Upper lobe of right lung (tissue), 1 donor: ENCODE measurements at places on chromosomes 6 and 20.
A peak's percentile ranks its signal among the peaks of the same experiment; 100 is the strongest.

GRCh38 chr20:11170565-11170964, 496.8 kb upstream of the JAG1 start:
- no peak for DNase-seq

- DNase-seq: no peak
Measured at GRCh38 chr6:80872199-80872950, 765.9 kb downstream of the BCKDHB start.

DNA sequence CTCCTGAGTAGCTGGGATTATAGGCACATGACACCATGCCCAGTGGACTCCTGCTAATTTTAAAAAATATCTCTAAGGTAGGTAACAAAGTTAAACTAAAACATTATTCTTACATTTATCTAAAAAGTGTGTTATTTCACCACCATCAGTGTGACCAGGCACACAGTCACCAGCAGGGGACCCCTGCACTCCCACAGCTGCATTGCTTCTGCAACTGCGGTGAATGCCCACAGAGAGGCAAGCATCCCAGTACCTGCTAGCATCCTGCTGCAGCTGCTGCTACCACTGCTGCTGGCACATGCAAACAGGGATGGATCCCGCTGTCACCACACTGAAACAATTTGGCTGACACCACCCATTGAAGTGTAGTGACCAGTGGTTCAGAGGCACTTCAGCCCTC, 21.9 kb upstream of the EPB41L2 start:
- DNase-seq: no peak

GRCh38 chr20:46999801-47000465, 105.3 kb downstream of the EYA2 start:
- DNase-seq: no peak

DNA sequence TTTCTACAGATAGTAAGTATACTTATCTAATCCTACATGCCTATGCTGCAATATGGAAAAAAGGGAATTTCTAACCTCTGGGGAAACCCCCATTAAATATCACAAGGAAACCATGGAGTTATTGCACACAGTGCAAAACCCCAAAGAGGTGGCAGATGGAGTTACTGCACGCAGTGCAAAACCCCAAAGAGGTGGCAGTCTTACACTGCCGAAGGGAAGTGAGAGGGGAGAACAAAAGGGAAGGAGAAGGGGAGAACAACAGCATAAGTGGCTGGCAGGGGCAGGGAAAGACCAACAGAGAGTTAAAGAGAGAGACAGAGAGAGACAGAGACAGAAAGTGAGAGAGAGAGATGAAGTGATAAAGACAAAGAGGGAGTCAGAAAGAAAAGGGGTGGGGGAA, 43.8 kb upstream of the EIF2S2 start:
- DNase-seq: no peak

DNA sequence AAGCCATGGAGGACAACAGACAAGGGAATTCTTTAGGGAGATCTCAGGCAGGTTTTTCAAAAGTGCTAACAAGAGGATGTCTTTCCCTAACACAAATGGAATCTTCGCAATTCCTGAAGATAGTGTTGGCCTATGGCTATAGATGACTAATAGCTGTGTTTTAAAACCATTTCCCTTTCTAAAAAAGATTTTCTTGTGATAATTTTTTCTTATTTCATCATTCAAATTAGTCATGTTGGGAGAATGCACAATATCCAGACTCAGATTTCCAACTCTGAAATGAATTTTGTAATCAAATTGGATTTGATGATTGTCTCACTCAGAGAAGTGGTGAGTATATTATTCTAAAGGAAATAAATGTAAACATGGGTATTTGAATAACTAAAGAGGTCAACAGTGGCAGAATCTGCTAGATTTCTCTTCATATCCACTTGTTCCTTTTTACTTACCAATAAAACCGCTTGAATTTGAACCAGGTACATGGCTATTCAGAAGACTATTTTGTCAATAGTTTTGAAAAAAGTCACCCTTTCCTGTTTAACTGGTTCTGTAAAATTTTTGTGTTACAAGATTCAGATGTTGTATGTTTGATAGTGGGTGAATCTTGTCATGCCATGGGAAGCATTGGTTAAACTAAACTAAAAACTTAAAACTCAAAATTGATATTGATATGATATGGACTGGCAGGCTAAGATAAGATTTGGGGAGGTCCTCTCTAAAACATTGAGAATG, 1223.7 kb upstream of the EYS start:
- no peak for DNase-seq

GRCh38 chr20:56565511-56565910, 32.5 kb downstream of the FAM209B start:
- DNase-seq: no peak

DNA sequence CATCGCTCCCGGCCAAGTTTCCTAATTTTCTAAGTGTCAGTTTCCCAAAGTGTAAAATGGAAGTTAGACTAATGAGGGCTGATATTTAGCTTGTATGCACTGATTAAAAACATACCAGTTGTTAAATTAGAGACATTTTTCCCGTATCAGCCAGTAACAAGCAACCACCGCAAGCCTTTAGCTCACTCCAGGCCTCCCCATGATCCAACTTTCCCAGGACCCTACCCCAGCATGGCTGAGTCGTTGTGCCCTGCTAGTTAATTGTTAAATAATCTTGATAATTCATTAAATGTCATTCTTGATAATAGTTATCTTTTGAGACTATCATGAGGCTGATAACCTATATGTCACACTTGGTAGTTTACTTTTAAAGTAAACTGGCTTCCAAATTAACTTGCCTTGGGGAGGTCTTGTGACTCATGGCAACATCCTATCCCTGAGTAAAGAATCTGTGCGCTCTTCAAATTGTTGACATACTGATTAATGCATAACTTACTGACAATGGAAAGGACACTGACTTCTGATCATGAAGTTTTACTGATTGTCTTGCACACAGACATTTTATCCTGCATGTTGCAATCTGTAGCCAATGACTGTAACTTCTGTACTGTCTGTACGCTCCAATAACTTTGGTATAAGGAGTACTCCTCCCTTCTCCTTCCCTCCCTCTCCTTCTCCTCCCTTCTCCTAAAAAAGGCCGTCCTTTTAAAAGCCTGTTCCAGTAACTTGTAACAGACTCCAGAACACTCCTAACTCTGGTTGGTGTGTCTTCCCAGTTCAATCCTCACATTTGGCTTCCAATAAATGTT, 6.3 kb upstream of the GTF3C6 start:
- no peak for DNase-seq

GRCh38 chr20:461254-462198, 807 bp downstream of the TBC1D20 start:
- DNase-seq: peak; percentile 84

- no peak for DNase-seq
Measured at GRCh38 chr6:47621838-47622449, 76.4 kb upstream of the ADGRF4 start.

GRCh38 chr6:148203970-148204369, 138.7 kb upstream of the SASH1 start:
- no peak for DNase-seq

DNA sequence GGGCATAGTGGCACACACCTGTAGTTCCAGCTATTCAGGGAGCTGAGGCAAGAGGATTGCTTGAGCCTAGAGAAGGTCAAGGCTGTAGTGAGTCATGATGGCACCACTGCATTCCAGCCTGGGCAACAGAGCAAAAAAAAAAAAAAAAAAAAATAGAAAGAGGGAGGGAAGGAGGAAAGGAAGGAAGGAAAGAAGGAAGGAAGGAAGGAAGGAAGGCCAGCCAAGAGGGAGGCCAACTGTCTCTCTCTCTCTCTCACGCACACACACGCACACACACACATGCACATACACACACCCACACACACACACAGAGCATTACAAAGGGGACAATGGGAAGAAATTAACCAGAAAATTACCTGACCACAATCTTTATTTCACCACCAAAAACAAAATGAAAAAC, 50.6 kb upstream of the COL9A1 start:
- no peak for DNase-seq

DNA sequence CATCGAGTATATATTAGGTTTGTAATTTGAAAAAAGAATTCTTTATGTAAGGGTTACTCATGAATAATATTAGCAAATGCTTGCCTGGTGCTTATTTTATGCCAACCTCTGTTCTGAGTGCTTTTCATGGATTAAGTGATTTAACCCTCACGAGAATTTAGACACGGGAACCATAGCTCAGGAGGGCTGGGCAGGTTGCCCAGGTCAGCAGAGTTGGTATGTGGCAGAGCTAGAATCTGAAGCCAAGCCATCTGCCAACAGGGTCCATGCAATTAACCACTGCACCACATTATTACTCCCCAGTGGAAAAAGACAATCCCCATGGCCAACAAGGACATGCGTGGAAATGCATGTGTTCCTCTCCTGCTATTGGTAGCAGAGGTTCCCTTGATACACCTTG, 345.6 kb downstream of the CDC5L start:
- DNase-seq: no peak

DNA sequence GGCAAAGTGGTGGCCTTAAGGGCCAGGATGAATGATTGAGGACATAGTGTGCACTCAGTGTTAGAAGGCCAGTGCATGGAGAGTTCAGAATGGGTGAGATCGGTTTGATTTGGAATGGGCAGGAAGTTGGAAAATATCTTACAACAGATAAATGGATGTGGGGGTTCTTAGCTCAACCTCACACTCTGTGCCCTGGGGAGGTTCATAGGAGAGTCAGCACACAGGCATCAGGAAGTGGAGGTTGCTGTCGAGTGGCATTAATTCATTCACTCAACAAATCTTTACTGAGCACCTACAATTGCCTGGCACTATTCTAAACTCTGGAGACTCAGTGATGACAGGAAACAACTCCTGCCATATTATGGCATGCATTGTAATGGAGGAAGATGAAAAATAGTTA, 313.7 kb upstream of the SUPT3H start:
- no peak for DNase-seq

- no peak for DNase-seq
Measured at GRCh38 chr20:46007671-46008070, 1.0 kb upstream of the MMP9 start.

DNA sequence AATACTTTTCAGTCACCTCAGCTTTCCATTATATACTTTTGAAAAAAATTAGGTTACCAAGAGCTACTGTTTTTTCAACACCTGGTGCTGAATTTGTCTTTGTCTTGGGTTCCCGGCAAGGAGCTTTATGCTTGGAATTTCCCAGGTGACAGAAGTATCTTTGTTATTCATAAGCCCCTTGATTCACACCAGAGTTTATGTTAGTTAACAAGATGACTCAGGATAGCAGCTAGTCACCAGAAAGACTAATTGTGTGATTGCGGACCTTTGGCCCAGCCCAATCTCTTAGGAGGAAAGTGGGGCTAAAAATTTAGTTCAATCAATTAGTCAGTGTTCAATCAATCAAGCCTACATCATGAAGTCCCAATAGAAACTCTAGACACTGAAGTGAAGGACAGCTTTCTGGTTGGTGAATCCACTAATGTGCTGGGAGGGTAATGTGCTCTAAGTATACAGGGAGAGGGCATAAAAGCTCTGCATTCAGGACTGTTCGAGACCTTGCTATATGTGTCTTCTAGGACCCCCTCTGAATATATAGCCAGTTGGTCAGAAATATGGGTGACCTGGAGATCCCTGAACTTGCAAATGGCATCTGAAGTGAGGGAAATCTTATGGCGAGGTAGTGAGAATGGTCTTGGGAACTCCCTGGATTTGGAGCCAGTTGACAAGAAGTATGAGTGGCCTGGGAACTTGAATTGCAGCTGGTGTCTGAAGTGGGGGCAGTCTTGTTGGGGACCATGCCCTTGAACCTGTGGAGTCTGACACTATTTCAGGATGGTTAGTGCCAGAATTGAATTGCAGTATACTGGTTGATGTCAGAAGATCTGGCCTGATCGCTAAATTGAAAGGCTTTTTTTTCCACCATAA, 16.2 kb downstream of the TMEM30A start:
- no peak for DNase-seq

- DNase-seq: no peak
Measured at GRCh38 chr20:5390720-5391119, 74.0 kb upstream of the PROKR2 start.

GRCh38 chr20:5971203-5971602, 20.8 kb downstream of the MCM8 start:
- DNase-seq: no peak

DNA sequence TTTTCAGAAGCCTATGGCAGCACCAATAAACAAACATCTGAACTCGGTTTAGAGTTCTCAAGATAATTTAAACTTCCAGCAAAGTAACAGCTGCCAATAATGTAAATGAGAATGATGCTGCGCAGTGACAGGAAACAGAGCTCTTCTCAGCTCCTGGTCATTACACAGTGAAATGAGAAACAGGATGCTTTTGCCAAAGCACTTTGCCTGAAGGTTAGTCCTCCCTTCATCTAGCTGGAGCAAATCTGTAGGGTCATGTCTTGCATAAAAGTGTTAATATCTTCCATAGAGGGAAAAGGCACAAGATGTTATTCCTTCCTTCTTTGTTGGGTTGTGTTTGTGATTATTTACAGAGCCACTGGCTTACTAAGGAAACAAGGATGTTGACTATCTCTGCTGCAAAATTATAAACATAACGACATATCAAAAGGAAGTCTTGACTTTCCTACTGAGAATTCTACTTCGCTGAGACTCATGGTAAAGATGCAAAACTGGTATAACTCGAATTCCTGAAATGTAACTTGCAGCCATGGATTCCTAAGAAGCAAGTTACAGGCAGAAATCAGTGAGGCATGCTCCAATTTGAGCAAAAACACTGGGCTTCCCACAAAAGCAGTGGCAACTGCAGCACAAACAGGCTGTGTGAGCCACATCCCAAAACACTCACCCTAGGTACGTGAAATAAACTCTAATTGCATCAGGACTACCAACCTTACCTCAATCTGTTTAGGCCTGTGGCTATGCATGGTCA, 102.5 kb upstream of the BEND6 start:
- DNase-seq: no peak

DNA sequence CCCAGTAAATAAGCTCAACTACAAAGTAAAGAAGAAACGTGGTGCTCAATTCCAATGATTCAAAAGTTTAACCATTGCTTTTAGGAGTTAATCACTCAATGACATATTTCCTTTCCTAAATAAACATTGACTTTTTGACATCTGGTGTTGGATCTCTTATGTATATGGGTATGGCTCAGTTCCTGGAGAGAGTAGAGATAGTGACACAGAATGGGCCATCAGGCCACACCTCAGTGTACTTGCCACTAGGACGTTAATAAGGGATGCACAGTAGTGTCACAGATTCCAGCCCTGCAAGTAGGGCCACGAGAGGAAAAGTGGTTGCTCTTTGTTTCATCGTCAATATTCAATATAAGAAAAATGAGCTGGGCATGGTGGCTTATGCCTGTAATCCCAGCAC, 48.9 kb upstream of the TXNDC5 start:
- no peak for DNase-seq

DNA sequence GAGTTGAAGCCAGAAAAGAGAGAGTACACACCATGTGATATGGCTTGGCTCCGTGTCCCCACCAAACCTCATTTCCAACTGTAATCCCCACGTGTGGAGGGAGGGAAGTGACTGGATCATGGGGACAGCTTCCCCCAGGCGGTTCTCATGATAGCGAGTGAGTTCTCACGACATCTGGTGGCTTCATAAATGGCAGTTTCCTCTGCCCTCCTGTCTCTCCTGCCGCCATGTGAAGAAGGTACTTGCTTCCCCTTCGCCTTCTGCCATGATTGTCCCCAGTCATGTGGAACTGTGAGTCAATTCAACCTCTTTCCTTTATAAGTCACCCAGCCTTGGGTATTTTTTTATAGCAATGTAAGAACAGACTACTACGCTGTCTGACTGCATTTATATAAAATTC, 40.3 kb downstream of the TAF4 start:
- DNase-seq: no peak

- DNase-seq: no peak
Measured at GRCh38 chr6:70847106-70848084, 109.5 kb downstream of the B3GAT2 start.

- DNase-seq: no peak
Measured at GRCh38 chr20:35626386-35627001, 10.9 kb downstream of the SPAG4 start.
